ENCODE measurements at places on chromosomes 12 and 14. TPM values are rescaled to one million over a fixed set of nuclear protein-coding genes. Genes with fewer than 3 reads are reported as not detected.
A peak's percentile ranks its signal among the peaks of the same experiment; 100 is the strongest.

KCNC2 gene
- total RNA-seq = not detected

NAV3 gene
- 50.3 TPM for total RNA-seq

KDM2B gene
- 21.6 TPM for total RNA-seq

VAMP1 gene
- 20.3 TPM for total RNA-seq

PIWIL1 gene
- not detected for total RNA-seq

C1QL4 gene
- total RNA-seq = 0.17 TPM

SLC35E3 gene
- total RNA-seq = 3.6 TPM

TAS2R7 gene
- total RNA-seq = not detected

FAM181A gene
- total RNA-seq = not detected

DNA sequence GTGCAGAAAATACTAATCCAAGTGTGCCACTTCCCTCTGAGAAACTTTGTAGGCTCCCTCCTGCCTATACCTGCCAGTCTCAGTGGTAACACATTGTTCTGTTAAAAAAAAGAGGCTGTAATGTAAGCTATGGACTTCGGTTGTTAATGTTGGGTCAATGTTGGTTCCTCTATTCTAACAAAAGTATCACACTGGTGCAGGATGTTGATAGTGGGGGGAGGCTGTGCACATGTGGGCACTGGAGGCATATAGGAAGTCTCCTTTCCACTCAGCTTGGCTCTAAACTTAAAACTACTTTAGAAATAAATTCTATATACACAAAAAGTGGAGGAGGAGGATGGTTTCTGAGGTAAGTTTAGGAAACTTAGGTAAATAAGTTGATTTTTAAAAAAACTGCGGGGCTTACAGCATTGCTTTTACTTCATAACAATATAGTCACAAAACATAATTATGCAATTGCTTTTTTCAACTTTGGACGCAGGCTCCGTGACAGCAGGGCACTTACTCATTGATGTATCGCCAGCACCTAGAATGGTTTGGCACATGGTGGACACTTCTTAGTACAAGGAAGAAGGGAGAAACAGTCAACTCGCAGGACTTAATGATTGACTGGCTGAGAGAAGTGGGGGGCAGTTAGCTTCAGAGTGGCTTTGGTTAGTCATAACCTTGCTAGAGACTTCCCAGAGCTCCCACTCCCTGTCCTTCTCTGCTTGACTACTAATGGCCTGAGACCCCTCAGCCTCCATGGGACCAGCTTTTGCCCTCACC is 7.9 kb upstream of the NYNRIN start:
- DNase-seq = no peak
- H3K4me3 ChIP-seq = no peak overlapping the region
- no peak overlapping the region for H3K27ac ChIP-seq

GRCh38 chr14:50573862-50574261 is 13.9 kb downstream of the ATL1 start:
- no peak overlapping the region for H3K4me3 ChIP-seq
- no peak for DNase-seq
- no peak overlapping the region for H3K27ac ChIP-seq
- no peaks in the 10 kb centered on the region for H3K4me1 ChIP-seq
- H3K36me3 ChIP-seq = no peaks in the 10 kb centered on the region
- no peaks in the 10 kb centered on the region for H3K27me3 ChIP-seq

DNA sequence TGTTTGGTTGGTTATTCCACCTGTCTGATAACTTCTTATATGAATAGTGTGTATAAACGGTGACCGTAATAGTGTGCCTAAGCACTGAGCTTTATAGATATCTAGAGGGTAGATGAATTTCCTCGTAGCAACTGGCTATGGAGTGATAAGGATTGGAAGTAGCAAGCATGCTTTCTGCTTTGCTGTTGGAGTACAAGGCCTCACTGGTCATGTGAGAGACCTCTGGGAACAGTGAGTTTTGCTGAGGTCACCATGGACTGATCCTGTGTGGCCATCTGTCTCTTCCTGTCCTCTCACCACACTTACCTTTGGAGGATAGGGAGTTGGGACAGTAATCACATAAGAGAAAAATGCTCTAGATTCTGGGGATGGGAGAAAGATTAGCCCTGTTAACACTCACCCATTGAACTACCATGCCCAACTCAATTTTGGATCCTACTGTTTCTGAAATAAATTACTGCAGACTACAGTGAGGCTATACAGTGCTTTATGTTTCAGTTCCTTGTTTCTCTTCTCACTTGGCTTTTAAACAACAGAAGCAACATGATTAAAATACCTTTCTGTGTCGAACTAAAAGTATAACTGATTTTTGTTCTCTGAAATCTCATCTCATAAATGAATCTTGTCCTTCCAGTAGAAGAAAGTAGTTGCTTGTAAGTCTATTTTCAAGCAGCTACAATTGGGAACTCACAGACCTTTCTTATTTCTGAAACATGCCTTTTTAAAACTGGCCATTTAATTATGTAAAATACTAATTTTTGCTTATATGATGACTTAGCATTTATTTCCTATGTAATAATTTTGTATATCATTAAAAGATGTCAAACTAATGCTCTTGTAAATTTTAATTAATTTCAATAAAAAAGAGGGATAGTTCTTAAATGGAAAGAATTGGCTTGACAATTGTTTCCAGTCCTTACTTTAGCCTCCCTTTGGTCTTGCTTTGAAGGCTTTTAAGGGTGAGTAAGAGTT is 8.3 kb downstream of the TMX1 start:
- H3K4me1 ChIP-seq = no peaks in the 10 kb centered on the region
- H3K36me3 ChIP-seq = peaks cover 5% of the 10 kb centered on the region
- H3K27ac ChIP-seq = no peak overlapping the region
- no peaks in the 10 kb centered on the region for H3K27me3 ChIP-seq
- no peak for DNase-seq
- no peak overlapping the region for H3K4me3 ChIP-seq

DNA sequence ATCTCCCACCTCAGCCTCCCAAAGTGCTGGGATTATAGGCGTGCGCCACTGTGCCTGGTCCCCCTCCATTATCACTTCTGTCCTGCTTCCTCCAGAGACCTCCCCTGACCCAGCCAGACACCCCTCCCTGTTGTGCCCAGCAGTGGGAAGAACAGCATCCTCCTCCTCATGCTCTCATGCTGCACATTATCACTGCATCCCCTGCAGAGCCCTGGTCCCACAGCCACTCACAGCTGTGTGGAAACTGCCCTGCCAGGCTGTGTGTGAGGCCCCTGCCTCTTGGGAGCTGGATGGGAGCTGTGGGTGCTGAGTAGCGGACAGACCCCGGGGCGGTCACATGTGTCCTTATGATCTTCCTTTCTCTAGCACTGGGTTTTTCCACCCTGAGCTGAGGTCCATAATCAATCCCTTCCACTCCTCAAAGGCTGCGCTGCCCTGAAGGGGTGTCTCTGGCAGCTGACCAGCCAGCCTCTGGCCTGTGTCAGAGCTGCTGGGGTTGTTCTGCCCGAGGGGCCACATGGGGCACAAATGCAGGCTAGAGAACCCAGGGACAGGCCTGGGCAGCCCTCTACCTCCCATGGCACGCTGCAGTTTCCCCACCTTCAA is 9.2 kb downstream of the HIP1R start:
- no peak overlapping the region for H3K4me3 ChIP-seq
- H3K27me3 ChIP-seq = no peaks in the 10 kb centered on the region
- peaks cover 13% of the 10 kb centered on the region for H3K4me1 ChIP-seq
- DNase-seq = no peak

DNA sequence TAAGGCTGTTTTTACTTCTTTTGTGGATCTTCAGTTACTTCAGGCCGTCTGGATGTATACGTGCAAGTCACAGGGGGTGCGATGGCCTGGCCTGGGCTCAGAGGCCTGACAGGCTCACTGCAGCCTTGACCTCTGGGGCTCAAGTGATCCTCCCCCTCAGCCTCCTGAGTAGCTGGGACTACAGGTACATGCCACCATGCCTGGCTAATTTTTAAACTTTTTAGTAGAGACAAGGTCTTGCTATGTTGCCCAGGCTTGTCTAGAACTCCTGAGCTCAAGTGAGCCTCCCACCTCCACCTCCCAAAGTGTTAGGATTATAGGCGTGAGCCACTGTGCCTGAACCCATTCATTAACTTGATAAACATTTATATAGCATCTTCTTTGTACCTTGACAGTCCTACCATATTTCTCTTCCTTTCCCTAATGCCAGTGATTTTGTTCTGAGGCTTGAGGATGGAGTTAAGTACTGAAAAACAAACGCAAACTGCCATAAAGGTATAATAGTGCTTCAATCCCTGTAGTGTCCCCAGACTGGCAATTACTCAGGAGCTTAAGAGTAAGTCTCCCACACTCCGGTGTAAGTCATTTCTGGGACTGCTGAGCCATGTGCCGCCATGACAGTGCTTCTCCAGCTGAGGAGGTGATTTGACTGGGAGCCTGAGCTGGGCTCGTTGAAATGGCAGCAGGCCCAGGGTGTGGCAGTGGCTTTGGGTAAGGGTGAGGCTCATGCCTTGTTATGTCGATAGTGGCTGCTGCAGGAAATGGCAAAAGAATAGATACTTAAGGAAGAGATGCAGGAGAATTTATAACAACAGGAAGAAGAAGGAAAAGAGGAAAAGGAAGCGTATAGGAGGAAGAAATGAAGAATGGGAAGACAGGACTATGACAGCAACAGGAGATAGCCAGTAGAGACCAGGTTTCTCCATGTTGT is 43.7 kb upstream of the HECTD1 start:
- no peaks in the 10 kb centered on the region for H3K36me3 ChIP-seq
- no peak for DNase-seq
- no peaks in the 10 kb centered on the region for H3K4me1 ChIP-seq
- H3K4me3 ChIP-seq = no peak overlapping the region

DNA sequence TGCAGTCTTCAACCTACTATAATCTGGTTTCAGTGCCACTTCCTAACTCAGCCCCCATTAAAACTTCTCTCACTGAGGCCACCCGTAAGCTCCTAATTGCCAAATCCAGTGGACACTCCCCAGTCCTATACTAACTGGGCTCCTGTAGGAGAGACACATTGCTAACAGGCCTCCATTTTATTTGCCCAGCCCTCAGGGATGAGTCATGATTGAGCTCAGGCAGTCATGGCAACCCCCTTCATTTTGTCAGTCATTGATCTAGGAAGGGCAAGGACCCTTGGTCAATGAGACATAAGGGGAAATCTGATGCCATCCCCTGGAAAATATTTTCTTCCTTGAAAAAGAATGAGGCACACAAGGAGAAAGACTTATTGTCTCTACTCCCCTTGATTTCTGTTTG is 70.1 kb upstream of the HIF1A start:
- peak; percentile 48 for DNase-seq
- H3K4me3 ChIP-seq = no peak overlapping the region
- no peaks in the 10 kb centered on the region for H3K27me3 ChIP-seq
- H3K36me3 ChIP-seq = no peaks in the 10 kb centered on the region
- H3K27ac ChIP-seq = no peak overlapping the region

DNA sequence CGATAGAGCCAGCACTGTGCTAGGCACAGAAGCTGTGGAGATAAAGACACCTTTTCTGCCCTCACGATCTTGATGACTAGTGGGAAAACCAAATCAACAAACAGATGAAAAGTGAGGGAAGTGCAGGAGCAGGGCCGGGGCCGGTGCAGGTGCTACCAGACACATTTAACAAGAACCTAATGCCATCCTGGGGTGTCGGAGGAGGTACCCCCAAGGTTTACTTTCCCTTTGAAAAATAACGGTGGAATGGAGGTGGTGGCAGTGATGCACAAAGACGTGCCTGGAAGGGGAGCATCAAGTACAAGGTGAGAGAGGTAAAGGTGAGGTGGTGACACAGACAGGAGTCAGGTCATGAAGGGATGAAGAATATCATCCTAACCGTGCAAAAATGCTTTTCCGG is 22.1 kb downstream of the SLC6A13 start:
- no peaks in the 10 kb centered on the region for H3K36me3 ChIP-seq
- H3K27ac ChIP-seq = no peak overlapping the region
- DNase-seq = no peak
- no peaks in the 10 kb centered on the region for H3K4me1 ChIP-seq
- H3K27me3 ChIP-seq = peaks cover 3% of the 10 kb centered on the region
- H3K4me3 ChIP-seq = no peak overlapping the region

DNA sequence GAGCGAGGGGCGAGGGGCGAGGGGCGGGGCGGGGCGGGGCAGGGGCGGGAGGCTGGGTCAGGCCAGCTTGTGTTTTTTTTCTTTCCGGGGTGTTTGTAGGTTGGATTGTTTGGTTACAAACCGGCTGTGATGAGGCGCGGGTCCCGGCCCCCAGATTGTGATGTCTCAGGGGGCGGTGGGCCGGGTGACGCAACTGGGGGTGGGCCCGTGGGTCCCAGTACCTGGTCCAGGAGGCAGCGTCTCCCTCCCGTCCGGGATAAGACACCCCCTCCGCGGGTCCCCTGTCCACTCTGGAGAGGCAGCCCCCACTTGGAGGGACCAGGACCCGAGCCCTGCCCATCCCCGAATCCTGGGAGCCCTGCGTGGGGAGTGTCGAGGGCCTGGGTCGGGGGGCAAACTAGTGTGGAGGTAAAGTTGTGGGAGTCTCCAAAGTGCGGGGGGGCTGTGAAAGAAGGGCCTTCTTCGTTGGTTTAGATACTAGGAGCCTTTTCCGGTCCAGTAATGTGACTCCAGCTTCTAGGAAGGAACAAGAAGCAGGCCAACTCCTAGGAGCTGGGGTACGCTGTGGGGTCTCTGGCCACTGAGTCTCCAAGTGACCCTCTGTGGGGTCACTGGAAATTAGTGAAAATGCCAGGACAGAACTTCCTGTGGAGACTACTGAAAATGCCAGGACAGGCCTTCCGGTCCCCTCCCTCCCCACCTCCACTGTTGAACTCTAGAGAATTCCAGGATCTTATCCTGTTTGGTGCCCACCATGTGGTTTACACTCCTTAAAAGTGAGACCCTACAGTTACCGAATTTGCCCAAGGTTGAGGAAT is 579 bp upstream of the CLMN start:
- H3K36me3 ChIP-seq = no peaks in the 10 kb centered on the region
- peaks cover 2% of the 10 kb centered on the region for H3K4me1 ChIP-seq
- H3K4me3 ChIP-seq = peak overlapping the region; percentile 32

GRCh38 chr12:96445691-96446583 is 43.4 kb upstream of the CFAP54 start:
- peak overlapping the region; percentile 93 for H3K27ac ChIP-seq
- H3K4me1 ChIP-seq = peaks cover 14% of the 10 kb centered on the region
- peak; percentile 97 for DNase-seq
- no peaks in the 10 kb centered on the region for H3K27me3 ChIP-seq
- no peak overlapping the region for H3K4me3 ChIP-seq

DNA sequence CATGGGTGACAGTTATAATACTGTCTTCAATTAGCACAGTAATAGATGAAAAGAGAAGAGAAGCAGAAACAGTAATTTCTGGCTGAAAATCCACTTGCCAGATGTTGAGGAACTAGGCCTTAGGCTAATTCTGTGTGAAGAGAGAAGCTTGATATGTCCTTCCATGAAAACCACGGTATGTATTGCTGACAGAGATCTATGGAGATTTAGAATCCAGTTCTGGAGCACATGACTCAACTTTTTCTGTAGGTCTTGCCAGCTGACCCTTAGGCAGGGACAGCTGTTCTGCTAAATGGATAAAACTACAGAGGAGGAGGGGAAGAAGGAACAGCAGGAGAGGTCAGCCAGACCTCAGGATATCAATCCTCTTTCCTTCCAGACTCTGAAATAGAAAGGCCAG is 211.5 kb downstream of the PRKD1 start:
- H3K36me3 ChIP-seq = no peaks in the 10 kb centered on the region
- H3K4me1 ChIP-seq = no peaks in the 10 kb centered on the region
- no peak overlapping the region for H3K27ac ChIP-seq
- no peaks in the 10 kb centered on the region for H3K27me3 ChIP-seq
- peak; percentile 38 for DNase-seq
- no peak overlapping the region for H3K4me3 ChIP-seq
